GM13977 (cell line): ENCODE measurements at places on chromosomes 1 and 21.
A peak's percentile ranks its signal among the peaks of the same experiment; 100 is the strongest.

GRCh38 chr21:36166705-36167104 lies 10.1 kb downstream of the DOP1B start:
- no peak for DNase-seq

- no peak for DNase-seq
Measured at GRCh38 chr1:61612602-61613001, 112.3 kb downstream of the TM2D1 start.

DNA sequence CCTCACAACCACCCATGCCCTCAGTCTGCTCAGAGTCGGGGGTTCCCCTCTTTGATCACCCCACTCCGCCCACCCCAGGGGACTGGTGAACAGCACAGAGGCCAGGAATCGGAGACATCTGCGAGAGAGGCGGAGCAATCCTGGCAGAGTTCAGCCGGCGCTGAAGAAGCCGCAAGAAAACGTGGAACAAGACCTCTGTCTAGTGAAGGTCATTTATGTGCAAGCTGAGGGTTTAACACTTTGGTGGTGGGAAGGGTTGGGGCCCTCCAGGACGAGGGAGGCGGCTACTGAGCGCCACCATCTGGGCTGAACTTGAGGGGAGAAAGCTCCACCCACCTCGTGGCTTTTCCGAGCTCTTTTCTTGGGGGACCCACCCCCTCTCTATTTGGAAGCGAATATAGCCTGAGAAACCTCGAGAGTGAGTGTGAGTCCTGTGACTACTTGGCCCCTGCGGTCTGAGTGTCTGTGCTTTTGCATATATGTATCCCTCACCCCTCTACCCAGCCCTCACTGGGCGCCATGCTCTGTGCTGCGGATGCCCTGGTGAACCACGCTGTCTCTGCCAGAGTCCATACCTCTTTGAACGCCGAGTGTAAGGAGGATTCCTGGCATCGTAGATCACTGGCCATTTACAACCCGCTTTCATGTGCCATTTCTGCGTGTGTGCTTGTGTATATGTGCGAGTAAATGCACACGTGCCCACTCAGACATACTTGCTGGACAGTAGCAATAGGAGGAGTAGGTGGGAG lies 1.2 kb upstream of the EPHA10 start:
- no peak for DNase-seq

DNA sequence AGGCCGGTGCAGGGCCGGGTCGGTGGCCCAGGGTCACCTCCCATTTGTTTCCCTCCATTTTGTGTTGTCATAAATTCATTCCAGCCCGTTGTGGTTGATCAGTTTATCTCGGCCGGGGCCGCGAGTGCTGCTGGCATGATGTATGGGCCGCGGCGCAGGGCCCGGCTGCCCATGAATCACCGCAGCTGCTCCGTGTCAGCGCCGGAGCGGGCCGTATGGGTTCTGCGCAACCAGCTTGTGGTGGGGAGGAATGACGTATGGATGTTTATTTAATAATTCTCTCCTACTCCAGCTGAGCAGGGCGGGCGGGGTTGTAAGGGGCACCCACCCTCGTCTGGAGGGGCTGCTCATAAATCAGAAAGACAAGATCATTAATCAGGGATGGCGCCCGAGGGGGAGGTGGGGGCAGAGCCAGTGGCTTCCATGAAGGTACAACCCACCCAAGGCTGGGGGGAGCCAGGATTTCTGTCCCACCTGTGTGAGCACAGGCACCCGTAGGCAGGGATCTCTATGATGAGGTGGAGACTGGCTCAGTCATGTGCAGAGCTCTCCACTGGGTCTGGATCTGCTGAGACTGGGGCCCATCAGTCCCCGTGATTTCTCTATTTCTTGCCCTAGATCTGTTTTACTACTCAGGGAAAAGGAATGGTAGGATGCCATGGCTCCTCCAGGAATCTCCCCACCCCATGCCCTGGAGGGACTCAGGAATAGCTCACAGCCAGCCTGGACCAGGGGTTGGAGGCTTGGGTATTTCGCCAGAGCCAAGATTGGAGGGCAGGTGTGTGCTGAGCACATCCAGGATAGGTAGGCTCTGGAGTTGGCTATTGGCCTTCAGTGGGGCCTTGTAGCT lies 27.8 kb downstream of the TMEM53 start:
- no peak for DNase-seq

DNA sequence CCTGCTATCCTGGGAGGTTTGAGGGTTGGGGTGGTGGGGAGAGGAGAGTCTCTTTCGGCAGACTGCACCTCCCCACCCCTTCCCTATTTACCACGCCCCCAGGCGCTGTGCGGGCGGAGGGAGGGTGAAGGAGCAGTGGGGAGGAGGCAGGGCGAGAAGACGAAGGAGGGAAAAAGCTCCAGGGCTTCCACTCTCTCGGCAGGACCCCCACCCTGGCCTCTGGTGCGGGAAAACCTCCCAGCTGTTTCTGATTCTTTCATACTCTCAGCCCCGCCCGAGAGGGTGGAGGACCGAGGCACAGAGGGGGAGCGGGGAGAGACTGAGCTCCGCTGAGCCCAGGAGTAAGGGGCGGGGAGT lies 866 bp upstream of the WNT2B start:
- DNase-seq = peak; percentile 60

GRCh38 chr1:93623436-93623835 lies 58.2 kb downstream of the BCAR3 start:
- no peak for DNase-seq
